ENCODE measurements at places on chromosomes 4 and X. TPM values are rescaled to one million over a fixed set of nuclear protein-coding genes. Genes with fewer than 3 reads are reported as not detected.
A peak's percentile ranks its signal among the peaks of the same experiment; 100 is the strongest.

DNA sequence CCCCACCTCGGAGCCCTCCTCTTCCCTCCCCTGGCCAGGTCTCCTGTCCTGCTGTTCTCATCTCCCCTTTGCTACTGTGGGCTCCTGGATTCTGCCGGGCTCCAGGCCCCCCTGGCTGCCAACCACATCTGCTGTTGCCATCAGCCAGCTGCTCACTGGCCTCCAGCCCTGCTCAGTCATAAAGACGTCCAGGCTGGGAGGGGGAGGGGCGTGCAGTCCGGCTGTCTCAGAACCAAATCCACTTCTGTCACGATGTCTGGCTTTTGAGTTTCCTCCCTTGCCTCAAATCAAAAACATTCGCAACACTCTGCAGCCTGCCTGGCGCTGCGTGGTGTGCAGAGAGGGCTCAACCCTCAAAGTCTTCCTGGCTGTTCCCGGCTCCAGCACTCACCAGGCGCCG lies 7.1 kb downstream of the RASL11B start:
- no peaks in the 10 kb centered on the region for H3K27me3 ChIP-seq
- no peak overlapping the region for H3K27ac ChIP-seq
- H3K36me3 ChIP-seq = no peaks in the 10 kb centered on the region
- peaks cover 5% of the 10 kb centered on the region for H3K4me1 ChIP-seq
- peak; percentile 16 for DNase-seq

DNA sequence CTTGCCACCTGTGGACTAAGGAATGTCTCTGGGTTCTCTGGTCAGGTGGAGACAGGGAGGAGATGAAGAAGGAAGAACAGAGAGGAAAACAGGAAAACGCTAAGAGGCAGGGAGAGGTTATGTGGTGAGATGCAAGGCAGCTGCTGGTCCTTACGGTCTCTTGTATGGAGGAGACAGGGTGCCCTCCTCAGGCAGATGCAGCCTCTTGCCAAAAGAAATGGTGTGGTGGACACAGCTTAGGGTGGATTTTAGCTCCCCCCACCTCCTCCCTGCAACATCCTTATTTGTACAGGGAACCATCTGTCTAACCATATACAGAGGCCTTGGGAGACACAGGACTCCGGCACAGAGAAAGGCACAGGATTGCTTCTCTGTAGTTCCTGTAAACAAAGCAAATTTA lies 9.7 kb downstream of the OCIAD2 start:
- no peak overlapping the region for H3K4me3 ChIP-seq
- no peaks in the 10 kb centered on the region for H3K27me3 ChIP-seq
- no peak overlapping the region for H3K27ac ChIP-seq
- no peak for DNase-seq
- H3K4me1 ChIP-seq = no peaks in the 10 kb centered on the region

- peaks cover 74% of the 10 kb centered on the region for H3K4me1 ChIP-seq
- peak overlapping the region; percentile 20 for H3K27ac ChIP-seq
- no peak for DNase-seq
- no peaks in the 10 kb centered on the region for H3K36me3 ChIP-seq
- no peaks in the 10 kb centered on the region for H3K27me3 ChIP-seq
Observed at GRCh38 chr4:76216524-76216923, 2.9 kb upstream of the SCARB2 start.

Gene L1CAM
- 7.9 TPM for total RNA-seq

- H3K27me3 ChIP-seq = no peaks in the 10 kb centered on the region
- H3K36me3 ChIP-seq = no peaks in the 10 kb centered on the region
- peak within 1 kb of the TSS; percentile 95 for H3K4me3 ChIP-seq
- peak; percentile 94 for DNase-seq
- H3K27ac ChIP-seq = peak within 1 kb of the TSS; percentile 82
- peaks cover 65% of the 10 kb centered on the region for H3K4me1 ChIP-seq
Observed at GRCh38 chr4:56978750-56979303, at the start of gene POLR2B. Gene POLR2B, plus strand, starts transcription at chr4:56978896. Its CDS starts 90 bp downstream, at chr4:56978986.

Gene PRRG3
- total RNA-seq = 1.0 TPM

Gene ZFP42
- not detected for total RNA-seq

GRCh38 chrX:8971116-8971515 lies 62.8 kb downstream of the FAM9B start:
- H3K27me3 ChIP-seq = no peaks in the 10 kb centered on the region

- no peak overlapping the region for H3K4me3 ChIP-seq
- no peak overlapping the region for H3K27ac ChIP-seq
- no peak for DNase-seq
Observed at GRCh38 chr4:82983444-82983843, 27.2 kb downstream of the LIN54 start.

DNA sequence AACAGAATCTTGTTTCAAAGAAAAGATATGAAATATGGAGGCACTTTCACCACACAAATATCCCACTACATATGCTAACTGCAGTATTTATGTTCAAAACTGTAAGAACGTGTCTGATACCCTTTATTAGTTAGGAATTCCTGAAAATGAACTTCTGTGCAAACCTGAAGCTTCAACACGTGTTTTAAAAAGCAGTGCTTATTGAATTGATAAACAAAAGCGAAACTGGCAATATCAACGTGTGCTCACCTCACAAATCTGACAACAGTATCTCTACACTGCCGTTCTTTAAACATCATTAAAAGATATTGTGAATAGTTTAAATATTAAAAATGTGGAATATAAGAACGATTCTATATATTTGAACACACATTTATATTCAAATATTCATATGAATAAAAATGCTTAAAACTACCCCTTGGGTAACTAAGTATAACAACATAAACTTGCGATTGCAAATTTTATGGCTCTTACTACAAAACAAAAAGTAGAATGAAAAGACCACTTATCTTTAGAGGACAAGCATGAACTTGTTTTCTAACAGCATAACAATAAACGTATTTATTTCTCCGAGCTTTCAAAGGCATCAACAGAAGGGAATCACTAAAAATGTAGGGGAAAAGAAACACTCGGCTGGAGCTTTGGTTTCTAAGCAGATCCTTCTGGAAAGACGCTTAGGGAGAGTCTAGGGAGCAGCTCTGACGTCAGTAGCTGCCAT lies at the start of gene LRP2BP:
Gene LRP2BP (minus strand): TSS at position 687 of the 718 bp plus-strand sequence. CDS start 17,738 bp downstream, outside the sequence.
- peak within 1 kb of the TSS; percentile 42 for H3K4me3 ChIP-seq
- no peak for DNase-seq
- H3K27ac ChIP-seq = peak within 1 kb of the TSS; percentile 98
- no peaks in the 10 kb centered on the region for H3K27me3 ChIP-seq

DNA sequence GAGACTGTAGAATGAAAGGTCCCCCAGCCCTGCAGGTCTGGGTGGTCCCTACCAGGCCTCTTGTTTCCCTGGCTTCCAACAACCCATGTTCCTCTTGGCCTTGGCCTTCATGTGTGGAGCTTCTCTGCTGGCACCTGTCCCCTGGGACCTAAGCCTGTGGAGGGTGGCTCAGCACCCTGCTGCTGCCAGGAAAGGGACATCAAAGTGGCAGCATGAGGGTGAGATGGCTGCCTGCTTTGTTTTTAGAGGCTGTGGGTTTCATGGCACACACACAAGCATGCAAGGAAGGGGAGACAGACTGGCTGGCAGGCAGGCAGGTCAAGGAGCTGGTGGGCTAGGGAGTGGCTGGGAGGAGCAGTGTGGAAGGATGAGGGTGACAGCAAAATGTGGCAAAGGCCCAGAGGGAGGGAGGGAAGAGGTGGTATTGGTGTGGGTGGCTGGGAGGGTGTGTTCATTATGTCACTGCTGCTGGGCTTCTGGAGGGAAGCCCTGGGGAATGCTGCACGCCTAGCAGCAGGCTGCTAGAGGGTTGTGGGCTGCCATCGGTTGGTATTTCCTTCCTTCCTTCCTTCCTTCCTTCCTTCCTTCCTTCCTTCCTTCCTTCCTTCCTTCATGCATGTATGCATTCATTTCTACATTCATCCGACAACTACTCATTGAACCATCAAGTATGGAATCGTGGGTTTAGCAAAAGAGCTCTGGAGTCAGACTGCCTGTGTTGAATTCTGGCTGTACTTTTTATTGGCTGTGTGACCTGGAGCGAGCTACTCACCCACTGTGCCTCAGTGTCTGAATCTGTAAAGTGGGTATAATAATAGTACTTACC lies 128.7 kb upstream of the PJA1 start:
- H3K4me3 ChIP-seq = no peak overlapping the region
- H3K27me3 ChIP-seq = no peaks in the 10 kb centered on the region
- no peak for DNase-seq
- no peak overlapping the region for H3K27ac ChIP-seq

DNA sequence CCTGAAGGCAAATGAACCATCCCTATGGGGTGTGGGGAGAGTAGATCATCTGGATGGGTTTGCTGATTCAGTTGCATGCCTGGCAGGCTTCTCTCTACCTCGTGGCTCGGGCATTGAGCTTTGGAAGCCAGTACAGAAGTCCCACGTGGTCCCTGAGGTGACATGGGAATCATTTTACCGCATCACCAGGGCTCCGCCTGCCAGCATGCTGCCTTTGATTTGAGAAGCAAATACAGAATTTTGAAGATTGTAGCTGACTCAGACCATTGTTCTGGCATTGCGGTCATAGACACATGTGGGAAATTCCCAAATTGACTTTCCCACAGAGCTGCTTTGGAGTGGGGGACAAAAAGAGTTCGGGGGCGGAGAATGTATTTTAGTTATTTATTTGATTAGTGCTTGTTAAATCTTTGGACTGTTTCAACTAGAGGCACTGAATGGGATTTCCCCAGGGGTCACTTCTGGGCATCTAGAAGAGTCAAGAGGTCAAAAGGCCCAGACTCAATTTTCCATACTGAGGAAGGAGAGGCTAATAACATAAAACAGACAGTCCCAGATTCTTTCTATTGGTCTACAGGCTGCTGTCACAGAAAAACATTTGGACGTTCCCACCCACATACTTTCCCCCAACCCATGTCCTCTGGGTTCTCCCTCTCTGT lies 79.3 kb downstream of the NHSL2 start:
- no peaks in the 10 kb centered on the region for H3K36me3 ChIP-seq
- no peak overlapping the region for H3K27ac ChIP-seq

Gene MTTP
- not detected for total RNA-seq

DNA sequence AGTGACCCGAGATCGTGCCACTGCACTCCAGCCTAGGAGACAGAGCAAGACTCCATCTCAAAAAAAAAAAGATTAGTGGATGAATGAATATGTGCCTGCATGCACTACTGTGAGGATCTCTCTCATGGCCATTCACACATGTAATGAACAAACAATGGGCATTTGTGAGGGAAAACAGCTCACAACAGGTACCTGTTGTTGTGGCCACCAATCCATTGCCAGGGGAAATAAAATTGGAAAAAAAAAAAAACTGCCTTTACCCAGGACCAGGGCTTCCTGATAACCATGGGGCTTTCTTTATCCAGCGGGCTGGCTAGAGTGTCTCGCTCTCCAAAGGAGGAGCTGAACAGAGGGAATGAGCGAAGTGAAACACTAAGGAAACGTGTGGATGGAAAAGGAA lies 7.4 kb downstream of the SCD5 start:
- H3K27ac ChIP-seq = peak overlapping the region; percentile 45
- no peaks in the 10 kb centered on the region for H3K36me3 ChIP-seq
- no peak for DNase-seq
- H3K27me3 ChIP-seq = no peaks in the 10 kb centered on the region

DNA sequence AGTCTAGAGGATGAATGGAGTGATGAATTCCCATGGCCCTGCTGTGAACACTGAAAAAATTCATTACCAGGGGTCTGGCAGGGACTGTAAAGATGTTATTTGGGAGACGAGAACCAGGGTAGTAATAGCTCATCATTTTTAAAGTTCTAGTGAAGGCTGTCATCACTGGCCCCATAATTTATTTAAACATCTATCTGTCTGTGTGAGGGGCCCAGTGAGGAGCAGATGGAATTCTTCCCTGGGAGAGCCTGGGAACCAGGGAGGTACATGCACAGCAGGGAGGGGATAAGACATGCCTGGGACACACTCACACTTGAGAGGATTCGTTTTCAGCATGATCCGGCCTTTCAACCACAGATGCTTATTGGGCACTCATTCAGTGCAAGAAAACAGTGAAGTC lies 162.0 kb downstream of the PDGFRA start:
- H3K4me3 ChIP-seq = no peak overlapping the region
- no peaks in the 10 kb centered on the region for H3K27me3 ChIP-seq
- DNase-seq = no peak
- no peak overlapping the region for H3K27ac ChIP-seq
- H3K4me1 ChIP-seq = no peaks in the 10 kb centered on the region

- DNase-seq = no peak
- no peak overlapping the region for H3K27ac ChIP-seq
- H3K36me3 ChIP-seq = no peaks in the 10 kb centered on the region
- H3K4me1 ChIP-seq = no peaks in the 10 kb centered on the region
- H3K4me3 ChIP-seq = no peak overlapping the region
- no peaks in the 10 kb centered on the region for H3K27me3 ChIP-seq
Observed at GRCh38 chr4:170035845-170036244, 9.7 kb upstream of the MFAP3L start.

Gene TECRL
- total RNA-seq = not detected

GRCh38 chr4:93646233-93646930 lies 182.2 kb upstream of the ATOH1 start:
- H3K27ac ChIP-seq = no peak overlapping the region
- no peaks in the 10 kb centered on the region for H3K36me3 ChIP-seq
- H3K4me3 ChIP-seq = no peak overlapping the region
- no peaks in the 10 kb centered on the region for H3K4me1 ChIP-seq

Gene USP51
- total RNA-seq = 1.6 TPM

GRCh38 chr4:112213091-112213490 lies 18.5 kb upstream of the AP1AR start:
- H3K27ac ChIP-seq = no peak overlapping the region
- H3K27me3 ChIP-seq = no peaks in the 10 kb centered on the region
- H3K4me1 ChIP-seq = no peaks in the 10 kb centered on the region
- DNase-seq = no peak

- H3K4me3 ChIP-seq = no peak overlapping the region
- H3K36me3 ChIP-seq = no peaks in the 10 kb centered on the region
- no peak overlapping the region for H3K27ac ChIP-seq
- no peaks in the 10 kb centered on the region for H3K27me3 ChIP-seq
Observed at GRCh38 chr4:137474711-137475301, 57.5 kb downstream of the PCDH18 start.

DNA sequence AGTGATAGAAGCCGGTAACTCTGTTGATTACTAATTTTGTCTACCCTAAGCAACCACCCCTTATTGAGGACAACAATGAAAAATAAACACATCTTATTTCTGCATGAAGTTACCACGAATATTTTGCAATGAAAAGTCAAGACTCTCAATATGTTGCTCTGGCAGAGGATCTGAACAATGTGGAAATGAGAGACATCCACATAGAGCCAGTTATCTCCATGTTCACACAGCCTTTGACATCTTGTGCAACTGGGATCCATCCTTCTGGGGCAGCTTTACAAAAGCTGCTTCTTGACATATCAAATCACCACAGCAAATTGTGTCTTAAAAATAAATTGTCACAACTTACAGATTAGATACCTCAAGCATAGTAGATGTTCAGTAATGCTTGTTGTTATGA lies 10.2 kb downstream of the EDNRA start:
- no peak overlapping the region for H3K4me3 ChIP-seq
- H3K4me1 ChIP-seq = no peaks in the 10 kb centered on the region
- no peak for DNase-seq
- no peaks in the 10 kb centered on the region for H3K27me3 ChIP-seq
- no peak overlapping the region for H3K27ac ChIP-seq

Gene RAI2
- 8.6 TPM for total RNA-seq

Gene DMP1
- not detected for total RNA-seq

Measured in body of pancreas (tissue), 4 donors.